Left ventricle myocardium superior (tissue), 1 donor: ENCODE measurements at places on chromosomes 16 and 17. TPM values are rescaled to one million over a fixed set of nuclear protein-coding genes. Genes with fewer than 3 reads are reported as not detected.
A peak's percentile ranks its signal among the peaks of the same experiment; 100 is the strongest.

GRCh38 chr17:67980456-67980855, 15.8 kb downstream of the C17orf58 start:
- no peak for DNase-seq

KCNH4 gene
- total RNA-seq = 0.15 TPM

DNA sequence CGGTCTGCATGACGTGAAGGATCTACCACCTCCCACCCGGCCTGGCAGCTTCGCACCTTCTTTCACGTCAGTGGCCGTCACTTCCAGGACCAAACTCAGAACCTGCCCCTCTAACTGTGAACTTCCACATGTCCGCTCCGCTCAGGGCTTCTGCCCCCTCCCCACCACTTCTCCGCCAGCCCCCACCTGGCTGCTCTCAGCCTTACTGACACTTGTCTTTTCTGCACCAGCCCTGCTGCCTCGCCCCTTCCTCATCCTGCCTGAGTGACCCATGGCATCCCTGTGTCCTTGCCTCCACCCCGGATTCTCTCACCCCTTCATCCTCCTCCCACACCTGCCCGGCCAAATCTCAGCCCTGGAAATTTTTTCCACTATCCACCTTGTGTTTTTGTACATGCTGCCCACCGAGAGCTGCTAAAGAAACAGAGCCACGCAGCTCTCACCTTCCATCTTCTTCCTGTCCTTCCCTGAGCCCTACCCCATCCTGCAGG, 14.2 kb downstream of the PIMREG start:
- DNase-seq = peak; percentile 20

- peak; percentile 76 for DNase-seq
These were observed at the start of gene MT1G for GRCh38 chr16:56667581-56668571. Gene MT1G (minus strand): TSS chr16:56668065. CDS start chr16:56667993, 72 bp downstream.

DNA sequence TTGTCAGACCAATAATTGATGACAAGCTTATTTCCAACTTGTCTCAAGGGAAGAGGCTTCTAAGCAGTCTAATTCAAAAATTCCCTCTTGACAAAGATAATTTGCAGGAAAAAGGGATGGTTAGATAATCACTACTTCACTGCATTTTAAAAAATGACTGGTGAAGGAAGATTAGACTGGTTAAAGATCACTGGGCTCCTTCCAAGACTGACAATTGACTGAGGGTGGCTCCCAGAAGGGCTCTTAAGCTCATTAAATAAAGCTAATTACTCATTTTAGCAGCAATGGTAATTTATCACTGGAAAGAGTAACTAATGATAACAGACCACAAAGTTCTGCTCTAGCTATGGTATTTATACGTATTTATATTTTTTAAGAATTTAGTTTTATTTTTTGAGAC, 4.4 kb upstream of the HEATR3 start:
- DNase-seq = no peak

- no peak for DNase-seq
These were observed 2.0 kb downstream of the WSCD1 start for GRCh38 chr17:6072157-6072556.

DNA sequence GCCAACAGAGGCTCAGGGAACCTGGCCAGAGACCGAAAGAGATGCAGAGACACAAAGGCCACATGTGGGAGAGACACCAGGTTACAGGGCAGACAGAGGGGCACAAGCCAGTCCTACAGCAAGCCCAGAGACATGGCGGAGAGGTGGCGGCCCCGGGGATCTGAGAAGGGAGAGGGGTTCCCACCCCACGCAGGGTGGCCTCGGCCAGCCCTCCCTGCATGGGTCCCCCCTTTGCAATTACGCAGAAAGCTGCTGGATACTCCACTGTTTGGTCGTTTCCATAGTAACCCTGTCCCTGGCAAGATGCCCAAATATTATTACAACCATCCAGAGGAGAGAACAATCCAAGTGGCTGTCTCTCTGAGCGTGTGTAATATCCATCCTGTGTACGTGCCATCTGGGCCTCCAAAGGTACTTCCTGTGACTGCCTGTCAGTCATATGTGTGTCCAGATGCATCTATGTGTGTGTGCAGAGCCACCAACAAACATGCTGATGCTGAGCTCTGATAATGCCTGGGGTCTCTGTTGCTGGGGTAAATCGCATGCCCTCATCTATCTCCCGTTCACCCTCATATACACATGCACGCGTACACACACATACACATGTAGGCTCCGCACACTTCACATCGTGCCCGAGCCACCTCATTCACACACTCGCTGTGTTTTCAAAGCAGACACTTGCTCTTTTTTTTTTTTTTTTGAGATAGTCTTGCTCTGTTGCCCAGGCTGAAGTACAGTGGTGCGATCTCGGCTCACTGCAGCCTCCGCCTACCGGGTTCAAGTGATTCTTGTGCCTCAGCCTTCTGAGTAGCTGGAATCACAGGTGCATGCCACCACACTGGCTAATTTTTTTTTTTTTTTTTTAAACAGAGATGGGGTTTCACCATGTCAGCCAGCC, 5.5 kb downstream of the PCGF2 start:
- peak; percentile 47 for DNase-seq

GRCh38 chr17:794876-795275, 12.7 kb downstream of the MRM3 start:
- peak; percentile 92 for DNase-seq

NOD2 gene
- 0.45 TPM for total RNA-seq

DNA sequence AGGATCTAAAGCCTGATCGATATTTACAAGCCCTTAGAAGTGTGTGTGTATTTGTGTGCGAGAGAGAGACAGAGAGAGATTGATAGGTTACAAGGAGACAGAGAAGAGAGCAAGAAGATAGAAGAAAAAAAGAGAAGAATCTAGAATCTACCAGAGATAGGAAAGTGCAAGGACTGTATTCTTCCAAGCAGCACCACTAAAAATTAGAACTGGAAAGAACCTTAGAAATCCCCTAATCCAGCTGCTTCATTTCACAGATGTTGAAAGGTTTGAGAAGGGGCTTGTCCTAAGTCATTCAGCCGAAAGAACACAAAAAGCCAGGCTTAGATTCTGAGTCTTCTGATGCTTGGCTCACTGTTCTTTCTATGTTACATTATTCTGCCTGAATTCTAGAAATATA, 92.2 kb downstream of the HS3ST3A1 start:
- no peak for DNase-seq

SLC12A3 gene
- not detected for total RNA-seq

MMP28 gene
- total RNA-seq = 1.5 TPM

ZG16 gene
- total RNA-seq = not detected

KRTAP4-9 gene
- total RNA-seq = not detected

DNA sequence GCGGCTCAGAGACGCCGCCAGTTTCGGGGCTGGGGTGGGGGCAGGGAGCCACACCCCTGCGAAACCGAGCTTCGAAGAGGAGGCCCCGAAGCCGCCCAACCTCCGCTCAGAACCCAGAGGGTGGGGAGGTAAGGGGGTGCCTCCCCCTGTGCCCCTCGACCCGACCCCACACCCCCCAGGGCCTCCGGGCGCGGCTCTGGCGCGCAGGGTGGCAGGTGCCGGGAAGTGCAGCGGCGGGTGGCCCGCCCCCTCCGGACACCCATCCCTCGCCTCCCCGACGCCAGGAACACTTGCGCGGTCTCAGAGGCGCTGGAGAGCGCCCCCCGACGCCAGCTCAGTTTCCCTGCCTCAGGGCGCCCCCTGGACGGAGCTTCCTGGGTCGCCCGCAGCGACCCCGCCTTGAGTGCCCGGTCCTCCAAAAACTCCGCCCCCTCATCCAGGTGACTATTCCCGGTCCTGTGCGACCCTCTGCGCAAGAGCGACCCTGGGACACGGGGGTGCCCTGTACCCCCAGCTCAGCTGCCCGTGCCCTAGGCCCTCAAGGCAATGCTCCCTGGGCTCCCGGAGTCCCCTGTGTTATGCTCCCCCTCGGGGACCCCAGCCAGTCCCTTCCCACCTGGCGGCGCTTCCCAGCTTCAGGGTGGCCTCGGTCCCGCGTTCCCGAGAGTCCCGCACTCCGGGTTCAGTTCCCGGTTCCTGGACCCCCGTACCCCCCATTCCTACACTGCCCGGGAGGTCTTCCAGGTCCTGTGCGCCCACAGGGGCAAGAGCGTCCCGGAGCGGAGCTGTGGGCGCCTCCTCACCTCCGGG, 562 bp downstream of the PPL start:
- DNase-seq = peak; percentile 58

FNDC8 gene
- not detected for total RNA-seq

GRCh38 chr16:5064915-5065314, 841 bp downstream of the C16orf89 start:
- DNase-seq = no peak
